ENCODE measurements at places on chromosomes 12 and 14.

- no peak for DNase-seq
Measured at GRCh38 chr12:102602521-102602920, 122.2 kb upstream of the IGF1 start.

- no peak for DNase-seq
Measured at GRCh38 chr12:114687802-114688201, 3.8 kb upstream of the TBX3 start.

GRCh38 chr12:62006076-62006732, 254.0 kb upstream of the USP15 start:
- DNase-seq, result no peak

GRCh38 chr12:72658615-72659014, 386.4 kb downstream of the TRHDE start:
- DNase-seq, result no peak

DNA sequence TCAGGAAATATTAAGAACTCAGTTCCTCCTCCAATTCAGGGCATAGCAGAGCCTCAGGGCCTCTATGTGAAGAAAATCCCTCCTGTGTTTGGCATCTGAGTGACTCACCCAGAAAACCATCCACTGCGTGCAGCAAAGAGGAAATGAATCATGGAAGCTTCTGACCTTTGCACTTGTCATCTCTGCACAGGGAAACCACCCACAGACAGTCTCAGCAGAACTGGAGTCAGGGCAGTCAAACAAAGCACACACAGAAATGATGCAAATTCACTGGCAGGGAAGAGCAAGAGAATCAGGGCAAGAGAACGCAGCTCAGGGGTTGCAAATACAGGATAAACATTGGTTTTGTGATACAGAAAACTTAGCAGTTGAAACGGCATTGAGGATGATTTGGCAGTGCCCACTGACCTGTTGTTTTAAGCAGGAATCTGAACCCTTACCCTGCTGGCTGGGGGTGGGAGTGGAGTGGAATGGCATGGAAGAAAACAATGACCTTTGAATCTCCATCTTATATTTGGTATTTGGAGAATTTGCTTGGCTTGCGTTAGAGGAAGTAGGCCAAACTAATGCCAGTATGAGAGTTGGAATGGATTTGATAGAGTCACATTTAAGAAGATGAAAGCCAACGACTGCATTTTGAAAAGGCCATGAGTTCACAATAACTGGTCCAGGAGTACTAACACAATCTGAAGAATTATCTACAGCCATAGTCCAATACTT, 53.5 kb downstream of the PHLDA1 start:
- no peak for DNase-seq

GRCh38 chr12:131986361-131986760, 36.6 kb downstream of the EP400 start:
- DNase-seq, result no peak

GRCh38 chr12:117333331-117333881, 28.0 kb downstream of the NOS1 start:
- DNase-seq, result no peak

GRCh38 chr14:75871181-75871880, 110.5 kb downstream of the TGFB3 start:
- no peak for DNase-seq

- DNase-seq, result no peak
Measured at GRCh38 chr12:53160673-53161072, 19.8 kb upstream of the ZNF740 start.

DNA sequence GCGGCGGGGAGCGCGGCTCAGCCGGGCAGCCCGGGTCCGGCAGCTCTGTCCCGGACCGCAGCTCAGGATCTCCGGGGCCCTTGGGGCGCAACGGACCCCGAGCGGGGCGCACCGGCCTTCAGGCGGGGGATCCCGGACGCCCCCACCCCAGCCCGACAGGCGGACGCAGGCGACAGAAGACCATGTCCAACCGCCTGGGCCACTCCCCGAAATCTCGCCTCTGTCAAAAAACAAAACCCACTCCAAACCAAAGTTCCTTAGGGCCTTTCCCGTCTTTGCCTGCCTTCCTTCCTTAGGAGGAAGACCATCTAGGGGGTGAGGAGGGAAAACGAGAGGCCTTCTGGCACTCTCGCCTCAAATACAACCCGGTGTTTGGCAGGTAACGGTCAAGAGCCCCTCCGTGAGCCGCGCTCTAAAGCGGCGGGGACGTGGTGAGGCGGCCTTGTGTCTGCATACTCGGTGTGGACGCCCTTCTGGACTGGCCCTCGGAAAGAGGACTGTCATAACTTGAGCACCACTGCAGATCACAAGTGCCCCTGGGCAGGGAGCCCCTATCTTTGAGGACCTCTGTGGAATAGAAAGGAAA, 604 bp downstream of the HCFC2 start:
- DNase-seq, result no peak

GRCh38 chr14:102732924-102733323, 44.3 kb upstream of the TRAF3 start:
- DNase-seq, result no peak

GRCh38 chr14:46651526-46652144, at the start of gene RPL10L:
Gene RPL10L (minus strand): TSS chr14:46651781. CDS start chr14:46651736, 45 bp downstream.
- DNase-seq, result no peak

GRCh38 chr12:65277994-65278575, 398 bp upstream of the MSRB3 start:
- no peak for DNase-seq
